ENCODE measurements at places on chromosomes 6 and 20.

- DNase-seq: no peak
Observed at GRCh38 chr6:52725535-52726192, 37.6 kb downstream of the GSTA2 start.

- no peak for DNase-seq
Observed at GRCh38 chr6:106746652-106747051, 117.3 kb downstream of the QRSL1 start.

- peak; percentile 53 for DNase-seq
Observed at GRCh38 chr6:142846459-142846831, 98.5 kb downstream of the HIVEP2 start.

DNA sequence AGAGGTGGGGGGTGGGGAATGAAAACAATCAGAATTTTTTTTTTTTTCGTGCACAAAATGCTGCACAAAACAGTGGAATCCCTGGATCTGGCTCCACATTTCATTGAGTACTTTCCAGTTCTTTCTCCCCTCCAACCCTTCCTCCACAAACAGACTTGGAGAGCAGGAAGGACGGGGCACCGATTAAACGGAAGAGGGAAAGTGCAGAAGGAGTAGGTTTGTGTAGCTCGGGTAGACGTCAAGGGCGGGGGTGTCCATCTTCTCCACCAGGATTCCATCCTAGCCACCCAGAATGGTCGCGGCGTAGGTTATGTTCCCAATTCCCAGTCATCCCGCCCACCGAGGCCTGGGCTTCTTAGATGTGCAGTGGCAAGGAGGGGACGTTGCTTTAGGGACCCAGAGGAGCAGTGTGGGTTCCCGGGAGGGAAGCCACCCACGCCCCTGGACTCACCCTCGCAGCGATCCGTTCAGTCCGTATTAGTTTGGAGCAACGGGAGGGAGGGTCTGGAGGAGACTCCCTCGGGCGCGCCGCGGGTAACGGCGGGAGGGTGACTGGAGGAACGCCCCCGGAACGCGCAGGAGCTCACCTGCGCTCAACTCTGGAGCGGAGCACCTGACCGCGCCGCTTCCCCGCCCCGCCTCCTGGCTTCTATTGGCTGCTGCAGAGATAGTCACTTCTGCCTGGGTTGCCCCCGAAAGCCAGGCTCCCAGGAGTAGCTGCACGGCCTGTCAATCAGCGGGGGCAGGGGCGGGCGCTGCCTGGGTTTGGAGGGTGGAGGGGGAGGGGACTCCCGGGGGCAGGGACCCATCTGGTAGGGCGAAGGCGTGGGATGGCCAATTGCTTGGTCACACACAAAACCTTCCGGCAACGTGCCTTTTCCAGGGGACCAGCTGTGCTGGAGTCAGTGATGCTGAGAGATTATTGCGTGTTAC, at the start of gene ENPP5:
Gene ENPP5 (minus strand): TSS at position 624 of the 933 bp plus-strand sequence. CDS start 2,718 bp downstream, outside the sequence.
- DNase-seq: peak; percentile 74

DNA sequence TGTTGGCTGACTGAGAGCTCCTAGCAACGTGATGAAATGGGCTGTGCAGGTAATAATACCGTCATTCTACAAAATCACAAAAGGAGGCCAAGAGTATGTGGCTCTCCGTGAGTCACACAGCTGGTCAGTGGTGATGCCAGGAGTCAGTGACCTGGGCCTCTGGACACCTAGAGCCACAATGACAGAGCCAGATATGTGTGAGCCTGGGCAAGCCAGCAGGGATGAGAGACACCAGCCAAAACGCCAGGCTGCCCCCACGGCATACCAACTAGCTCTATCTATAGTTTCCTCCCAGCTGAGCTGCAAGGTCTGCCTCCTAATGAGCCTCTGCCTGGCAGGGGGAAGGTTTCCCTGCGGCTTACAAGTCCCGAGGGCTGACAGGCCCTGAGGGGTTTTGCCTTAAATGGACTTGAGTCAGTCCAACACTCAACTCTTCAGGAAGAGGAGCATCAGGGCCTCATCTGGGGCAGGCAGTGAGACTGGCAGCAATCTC, 70.0 kb downstream of the CPNE5 start:
- DNase-seq: no peak

- DNase-seq: no peak
Observed at GRCh38 chr6:43265564-43265963, 22.3 kb downstream of the TTBK1 start.

DNA sequence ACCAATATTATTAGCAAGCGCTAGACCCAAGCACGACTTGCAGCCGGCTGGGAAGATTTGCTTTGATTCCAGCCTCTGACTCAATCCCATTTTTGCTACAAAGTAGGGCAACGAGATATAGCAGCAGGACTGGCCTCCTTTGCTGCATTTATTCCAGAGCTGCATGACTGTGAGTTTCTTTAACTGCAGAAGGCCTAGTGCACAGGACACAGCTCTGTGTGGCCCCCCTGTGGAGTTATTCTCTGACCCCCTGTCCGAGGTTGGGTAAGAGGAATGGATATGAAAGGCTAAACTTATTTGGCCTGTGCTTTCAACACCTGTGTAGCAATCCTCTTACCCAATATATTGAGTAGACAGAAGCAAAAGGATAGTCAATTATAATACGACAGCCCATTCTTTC, 133.3 kb upstream of the SPTLC3 start:
- DNase-seq: no peak

GRCh38 chr6:143878272-143878760, 14.0 kb downstream of the ZC2HC1B start:
- no peak for DNase-seq

GRCh38 chr6:39321761-39322160, 741 bp downstream of the KCNK16 start:
- no peak for DNase-seq

- DNase-seq: no peak
Observed at GRCh38 chr6:164477790-164478189, 831.6 kb downstream of the C6orf118 start.

GRCh38 chr20:13348311-13349234, 127.5 kb downstream of the ISM1 start:
- DNase-seq: no peak

- no peak for DNase-seq
Observed at GRCh38 chr20:4885877-4886276, 115.4 kb downstream of the SLC23A2 start.

- DNase-seq: no peak
Observed at GRCh38 chr6:92648364-92649086, 770.8 kb downstream of the EPHA7 start.

- no peak for DNase-seq
Observed at GRCh38 chr6:139334806-139335446, 39.5 kb downstream of the CITED2 start.

DNA sequence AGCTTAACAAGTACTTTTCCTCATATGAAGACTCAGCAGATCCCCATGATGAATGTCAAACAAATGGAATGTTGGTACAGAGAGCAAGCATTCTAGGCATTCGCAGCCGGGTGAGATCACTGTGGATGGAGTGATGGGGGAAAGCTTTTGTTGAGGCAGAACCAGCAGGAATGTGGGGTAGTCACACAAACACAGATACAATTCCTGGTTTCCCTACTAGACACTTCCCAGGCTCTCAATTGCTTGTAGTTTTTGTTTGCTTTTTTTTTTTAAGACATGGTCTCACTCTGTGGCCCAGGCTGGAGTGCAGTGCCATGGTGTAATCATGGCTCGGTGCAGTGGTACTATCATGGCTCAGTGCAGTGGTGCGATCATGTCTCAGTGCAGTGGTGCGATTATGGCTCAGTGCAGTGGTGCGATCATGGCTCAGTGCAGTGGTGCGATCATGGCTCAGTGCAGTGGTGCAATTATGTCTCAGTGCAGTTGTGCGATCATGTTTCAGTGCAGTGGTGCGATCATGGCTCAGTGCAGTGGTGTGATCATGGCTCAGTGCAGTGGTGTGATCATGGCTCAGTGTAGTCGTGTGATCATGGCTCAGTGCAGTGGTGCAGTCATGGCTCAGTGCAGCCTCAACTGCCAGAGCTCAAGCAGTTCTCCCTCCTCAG, 15.4 kb upstream of the IER3 start:
- no peak for DNase-seq

DNA sequence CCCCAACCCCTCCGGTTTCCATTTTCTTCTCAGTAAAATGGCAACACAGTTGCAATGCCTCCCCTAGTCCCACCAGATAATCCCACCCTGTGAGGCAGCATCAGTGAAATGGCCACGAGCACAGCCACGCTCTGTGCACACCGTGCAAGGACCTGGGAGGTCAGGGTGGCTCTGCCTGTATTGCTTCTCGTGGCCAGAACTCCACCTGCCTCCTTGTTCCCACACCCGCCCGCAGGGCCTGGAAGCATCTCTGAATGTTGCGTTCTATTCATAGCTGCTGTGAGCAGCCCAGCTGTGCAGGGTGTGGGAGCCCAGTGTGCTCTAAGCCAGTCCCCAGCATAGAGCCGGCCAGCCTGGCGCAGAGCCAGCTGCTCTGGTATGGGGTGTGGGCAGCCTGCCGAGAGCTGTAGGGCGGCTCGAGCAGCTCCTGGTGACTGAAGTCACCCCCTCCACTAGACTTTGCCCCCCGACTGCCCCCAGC, 161.1 kb downstream of the DLL1 start:
- DNase-seq: no peak

DNA sequence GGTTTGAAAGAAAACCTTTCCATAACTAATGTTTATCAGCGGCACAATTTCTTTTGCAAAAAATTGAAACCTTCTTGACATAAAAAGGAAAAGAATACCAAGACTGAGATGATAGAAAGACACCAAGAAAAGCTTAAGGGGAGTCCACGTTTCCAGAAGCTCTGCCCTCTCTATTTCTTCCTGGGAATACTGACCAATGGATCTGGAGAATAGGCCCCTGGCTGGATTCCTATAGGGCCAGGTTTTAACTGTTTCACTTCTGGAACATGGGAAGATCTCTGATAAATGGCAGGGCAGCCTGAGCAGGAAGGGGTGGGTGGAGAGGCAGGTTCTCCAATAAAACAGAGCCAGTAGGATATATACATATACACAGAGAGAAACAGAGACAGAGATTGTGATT, 413.4 kb upstream of the JARID2 start:
- no peak for DNase-seq

GRCh38 chr6:36252005-36252404, 17.9 kb upstream of the PNPLA1 start:
- no peak for DNase-seq

DNA sequence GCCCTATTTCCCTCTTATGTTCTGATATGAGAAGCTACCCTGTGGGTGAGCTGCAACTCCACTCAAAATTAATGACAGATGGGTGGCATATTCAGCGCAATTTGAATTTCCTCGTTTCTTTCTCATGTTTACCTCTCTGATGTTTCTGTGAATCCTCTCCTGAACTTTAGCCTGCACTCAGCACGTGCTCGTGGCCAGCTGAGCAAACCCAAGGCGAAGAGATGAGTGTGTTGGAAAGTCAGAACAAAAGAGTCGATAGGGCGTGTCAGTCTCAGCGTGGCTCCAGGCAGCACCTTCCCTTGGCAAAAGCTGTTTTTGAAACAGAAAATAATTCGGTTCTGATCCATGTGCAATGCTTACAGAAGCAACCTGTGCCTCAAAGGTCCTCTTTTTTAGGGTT, 226.1 kb upstream of the GMDS start:
- no peak for DNase-seq

- no peak for DNase-seq
Observed at GRCh38 chr6:151300267-151300991, 60.7 kb downstream of the AKAP12 start.

- DNase-seq: no peak
Observed at GRCh38 chr20:24962182-24962492, 13.1 kb downstream of the CST7 start.

GRCh38 chr6:159899994-159900745, 9.4 kb downstream of the MAS1 start:
- DNase-seq: no peak

DNA sequence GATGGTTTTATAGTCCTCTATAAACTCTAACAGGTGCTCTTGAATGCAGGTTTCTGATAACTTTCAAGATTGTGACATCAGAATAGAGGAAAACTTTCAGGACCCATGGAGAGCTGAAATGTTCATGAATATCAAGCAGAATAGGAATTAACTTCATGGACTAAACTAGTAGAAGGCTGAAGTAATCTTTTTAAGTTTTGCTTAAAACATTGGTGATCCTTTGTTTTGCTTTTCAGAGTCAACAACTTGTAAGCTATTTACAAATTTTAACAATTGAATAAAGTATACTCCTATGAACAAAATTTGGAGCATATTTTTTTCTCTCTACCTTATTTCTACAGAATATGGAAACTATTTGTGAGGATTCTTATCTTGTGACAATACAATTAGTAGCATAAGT, 25.2 kb upstream of the GOPC start:
- no peak for DNase-seq

DNA sequence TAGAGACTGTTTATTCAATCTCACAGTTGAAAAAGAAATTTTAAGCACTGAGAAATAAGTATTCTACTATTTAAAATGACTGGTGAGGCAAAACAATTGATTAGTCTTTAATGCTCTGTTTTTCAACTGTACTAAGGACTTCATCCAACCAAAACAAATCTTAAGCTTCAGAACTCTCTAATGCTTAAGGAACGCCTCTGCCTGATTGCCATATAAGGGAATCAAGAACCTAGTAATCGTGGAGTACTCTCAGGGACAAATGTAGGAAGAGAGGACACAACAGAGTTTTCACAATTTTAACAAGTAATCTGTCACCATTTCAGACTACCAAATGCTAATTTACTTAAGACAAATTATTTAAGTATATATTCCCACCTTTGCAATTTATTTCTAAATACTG, 16.1 kb downstream of the FBXO30 start:
- no peak for DNase-seq

- DNase-seq: no peak
Observed at GRCh38 chr20:39359981-39360620, 398.0 kb downstream of the DHX35 start.

- DNase-seq: no peak
Observed at GRCh38 chr6:88517737-88518136, 351.6 kb upstream of the CNR1 start.

DNA sequence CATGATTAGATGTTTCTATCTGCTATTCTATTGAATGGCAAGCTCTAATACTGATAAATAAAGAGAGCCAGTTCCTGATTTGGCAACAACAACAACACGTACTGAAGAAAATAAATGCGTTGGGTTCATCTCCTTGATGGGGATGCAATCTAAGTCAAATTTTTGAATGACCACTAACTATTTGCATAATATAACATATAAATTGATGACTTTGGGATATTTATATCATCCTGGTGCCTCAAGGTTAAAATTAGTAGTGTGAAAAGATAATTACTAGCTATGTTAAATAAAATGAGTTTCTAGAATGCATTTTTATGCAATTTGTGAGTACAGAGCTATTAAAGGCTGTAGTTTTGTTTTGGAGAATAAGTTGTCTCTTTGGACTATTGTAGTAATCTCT, 896.4 kb downstream of the KIF16B start:
- no peak for DNase-seq

DNA sequence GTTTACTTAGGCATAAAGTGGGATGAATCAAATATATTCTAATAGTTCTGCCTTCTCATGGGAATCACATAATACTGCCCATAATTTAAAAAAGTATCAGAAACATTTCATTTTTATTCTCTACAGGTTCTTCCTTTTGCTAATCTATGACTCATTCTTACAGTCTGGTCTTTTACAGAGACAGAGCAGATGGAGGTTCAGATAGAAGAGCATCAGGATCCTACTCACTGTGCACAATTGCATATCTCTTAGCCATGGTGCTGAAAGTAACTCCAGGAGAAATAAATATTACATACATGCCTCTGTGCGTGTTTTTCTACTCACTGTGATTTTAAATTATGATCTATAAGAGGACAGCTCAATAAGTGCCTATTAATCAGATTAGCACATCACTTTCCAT, 16.3 kb upstream of the OR2B6 start:
- no peak for DNase-seq

- DNase-seq: no peak
Observed at GRCh38 chr20:24610341-24611115, 141.1 kb downstream of the SYNDIG1 start.

- DNase-seq: no peak
Observed at GRCh38 chr6:25536781-25537180, 115.2 kb upstream of the SCGN start.
